ENCODE measurements at places on chromosomes 12 and 14.

GRCh38 chr14:79554816-79555215 lies 656.5 kb downstream of the DIO2 start:
- DNase-seq, result no peak

DNA sequence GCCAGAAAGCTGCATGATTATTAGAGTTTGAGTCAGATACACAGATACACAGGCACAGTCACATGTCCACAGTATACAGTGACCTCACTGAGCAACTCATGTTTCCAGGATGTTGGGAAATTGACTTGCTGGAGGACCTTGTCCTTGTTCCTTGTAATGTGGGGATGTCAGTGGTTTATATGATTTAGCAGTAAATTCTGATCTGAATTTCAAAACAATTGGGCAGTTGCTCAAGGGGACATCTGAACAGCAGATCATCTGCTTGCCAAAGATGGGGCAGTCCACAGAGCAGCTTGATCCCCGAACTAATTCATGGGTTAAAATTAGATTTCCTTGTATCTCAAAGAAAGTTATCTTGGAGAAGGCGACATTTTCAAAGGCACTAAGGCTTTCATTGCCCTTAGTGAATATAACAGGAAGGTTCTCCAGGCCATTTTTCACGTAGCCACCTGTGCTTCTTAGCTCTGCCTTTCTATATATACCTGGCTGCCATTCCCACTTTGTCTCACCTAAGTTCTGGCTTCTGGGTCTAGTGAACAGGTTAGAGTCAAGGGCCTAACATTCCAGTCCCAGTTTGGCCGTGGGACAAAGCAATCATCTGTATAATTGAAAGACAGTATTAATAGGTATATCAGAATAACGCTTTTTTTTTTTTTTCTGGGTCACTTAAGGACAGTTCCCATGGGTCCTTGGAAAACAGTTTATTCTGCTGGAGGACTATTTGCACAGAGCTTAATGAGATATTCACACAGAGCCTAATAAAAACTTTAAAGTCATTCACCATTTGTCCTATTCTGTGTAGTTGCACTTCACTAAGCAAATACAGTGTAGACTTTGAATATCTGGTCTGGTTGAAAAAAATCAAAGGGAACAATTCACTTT lies 64.9 kb upstream of the STRN3 start:
- DNase-seq, result no peak

GRCh38 chr12:102300824-102301461 lies 103.3 kb upstream of the PMCH start:
- DNase-seq, result no peak

GRCh38 chr14:87935081-87935828 lies 57.7 kb downstream of the GALC start:
- no peak for DNase-seq

DNA sequence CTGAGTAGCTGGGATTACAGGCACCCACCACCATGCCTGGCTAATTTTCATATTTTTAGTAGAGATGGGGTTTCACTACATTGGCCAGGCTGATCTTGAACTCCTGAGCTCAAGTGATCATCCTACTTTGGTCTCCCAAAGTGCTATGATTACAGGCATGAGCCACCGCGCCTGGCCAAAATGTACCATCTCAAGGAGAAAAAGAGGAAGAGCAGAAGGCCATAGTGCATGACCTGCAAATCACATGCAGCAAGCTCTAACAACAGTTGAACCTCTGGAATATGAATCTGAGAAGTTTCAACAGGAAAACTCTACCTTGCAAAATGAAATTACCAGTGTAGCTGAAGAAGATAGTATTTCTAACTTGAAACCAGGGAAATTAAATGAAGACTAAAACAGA lies 17.1 kb upstream of the SERPINA1 start:
- DNase-seq, result no peak

DNA sequence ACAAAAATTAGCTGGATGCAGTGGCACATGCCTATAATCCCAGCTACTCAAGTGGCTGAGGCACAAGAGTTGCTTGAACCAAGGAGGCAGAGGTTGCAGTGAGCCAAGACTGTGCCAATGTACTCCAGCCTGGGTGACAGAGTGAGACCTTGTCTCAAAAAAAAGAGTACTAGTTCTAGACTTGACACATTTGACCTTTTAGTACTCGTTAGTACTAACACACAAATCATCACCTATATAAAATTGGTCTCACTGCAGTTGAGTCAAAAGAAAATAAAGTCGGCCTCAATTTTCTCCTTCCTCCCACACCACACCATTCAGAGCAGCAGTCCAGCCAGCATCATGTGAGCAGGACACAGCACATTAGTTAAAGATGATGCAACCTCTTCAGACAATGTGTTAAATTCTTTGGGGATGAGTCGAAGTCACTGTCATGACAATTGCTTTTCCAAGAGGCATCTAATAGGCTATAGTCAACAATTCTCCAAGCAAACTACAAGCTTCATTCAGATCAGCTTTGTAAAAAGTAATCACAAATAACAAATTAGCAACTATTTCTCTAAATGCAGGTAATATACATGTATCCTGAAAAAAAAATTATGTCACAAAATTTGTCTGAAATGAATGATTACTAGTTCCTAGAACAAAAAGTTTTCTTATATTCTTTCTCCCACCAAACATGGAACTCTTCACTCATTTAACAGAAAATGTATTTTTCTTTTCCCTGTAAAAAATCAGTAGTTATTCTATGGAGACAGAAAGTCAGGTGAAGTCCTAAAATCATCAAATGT lies 55.6 kb downstream of the CLIP1 start:
- DNase-seq, result no peak

DNA sequence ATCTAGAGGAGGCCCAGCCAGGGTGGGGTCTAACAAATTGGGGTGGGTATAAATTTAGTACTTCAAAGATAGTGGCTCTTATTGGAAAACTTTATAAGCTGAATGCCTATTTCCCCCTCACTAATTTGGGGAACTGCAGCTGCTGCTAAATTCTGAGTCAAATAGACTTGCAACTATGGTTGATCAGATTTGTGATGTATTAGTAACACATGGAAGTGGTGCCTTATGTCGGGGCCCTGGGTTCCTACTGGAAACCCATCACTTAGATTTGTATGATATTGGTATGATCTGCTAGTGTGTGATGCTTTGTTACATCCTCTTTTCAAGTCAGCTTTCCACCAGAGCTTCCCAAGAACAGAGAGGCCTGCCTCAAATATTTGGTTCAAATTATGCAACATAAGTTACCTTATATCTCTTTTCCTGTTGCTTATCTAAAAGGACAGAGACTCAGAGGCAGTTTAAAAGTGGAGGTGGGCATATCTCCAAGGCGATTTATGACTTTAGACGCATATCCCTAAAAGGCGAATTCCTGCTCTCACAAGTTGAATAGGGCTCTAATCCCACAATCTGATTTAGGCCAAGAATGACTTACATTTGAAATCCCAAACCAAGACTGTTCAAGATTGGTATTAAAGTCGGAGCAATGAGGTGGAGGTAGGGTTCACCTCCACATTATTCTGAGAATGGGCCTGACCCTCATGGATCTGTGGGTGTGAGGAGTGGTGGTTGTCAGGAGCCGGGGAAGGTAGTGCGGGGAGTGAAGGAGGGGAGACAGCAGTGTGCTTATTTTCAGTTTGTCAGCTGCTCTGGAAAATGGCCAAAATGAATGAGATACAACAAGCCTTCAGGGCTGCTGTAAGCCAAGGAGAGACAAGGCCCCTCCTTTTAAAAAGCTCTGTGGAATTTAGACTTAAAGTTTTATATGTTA lies 425.8 kb downstream of the RAD51B start:
- DNase-seq, result no peak

GRCh38 chr14:54500744-54501143 lies 9.0 kb upstream of the CGRRF1 start:
- no peak for DNase-seq

DNA sequence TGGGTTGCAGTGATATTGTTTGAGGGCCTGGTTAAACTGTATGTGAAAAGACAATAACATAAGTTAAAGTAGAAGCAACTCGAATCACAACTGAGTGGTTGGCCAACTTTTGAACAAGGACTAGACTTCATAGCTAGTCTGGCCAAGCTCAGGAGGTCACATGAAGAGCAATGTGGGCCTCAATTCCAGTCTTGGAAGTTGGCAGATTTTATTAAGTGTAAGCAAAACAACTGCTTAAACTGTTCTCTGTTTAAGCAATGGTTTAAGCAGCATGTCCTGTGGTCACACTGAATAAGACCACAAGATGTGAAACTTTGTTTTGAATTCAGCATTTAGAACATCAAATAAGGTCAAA lies 100.4 kb downstream of the TMTC3 start:
- no peak for DNase-seq

- no peak for DNase-seq
Observed at GRCh38 chr12:49920241-49920914, 16.7 kb upstream of the FAIM2 start.

DNA sequence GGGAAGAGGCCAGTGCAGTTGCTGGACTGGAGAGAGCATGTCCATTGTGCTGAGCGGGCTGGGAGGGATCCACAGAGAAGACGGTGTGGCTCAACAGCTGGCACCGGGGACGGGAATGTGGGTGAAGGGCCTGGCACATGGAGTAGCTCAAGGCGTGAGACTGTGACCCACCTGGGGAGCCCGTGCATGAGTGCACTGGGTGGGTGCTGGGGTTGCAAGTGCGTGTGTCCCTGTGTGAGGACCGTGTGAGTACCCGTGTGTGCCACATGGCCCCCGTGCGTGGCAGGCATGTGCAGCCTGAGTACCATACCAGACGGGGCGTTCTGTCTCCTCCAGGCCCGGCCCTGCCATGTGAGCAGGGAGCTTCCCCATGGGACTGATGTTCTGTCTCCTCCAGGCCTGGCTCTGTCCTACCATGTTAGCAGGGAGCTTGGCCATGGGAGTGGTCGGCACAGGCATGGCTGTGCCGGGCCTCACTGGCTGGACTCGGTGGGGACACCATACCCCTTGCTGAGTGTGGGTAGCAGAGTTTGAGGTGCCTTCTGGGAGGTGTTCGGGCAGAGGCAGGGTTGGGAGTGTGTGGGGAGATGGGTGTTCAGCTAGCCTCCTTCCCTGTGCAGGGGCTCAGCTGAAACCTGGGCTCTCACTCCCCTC lies 234.4 kb downstream of the TMEM121 start:
- DNase-seq, result no peak

DNA sequence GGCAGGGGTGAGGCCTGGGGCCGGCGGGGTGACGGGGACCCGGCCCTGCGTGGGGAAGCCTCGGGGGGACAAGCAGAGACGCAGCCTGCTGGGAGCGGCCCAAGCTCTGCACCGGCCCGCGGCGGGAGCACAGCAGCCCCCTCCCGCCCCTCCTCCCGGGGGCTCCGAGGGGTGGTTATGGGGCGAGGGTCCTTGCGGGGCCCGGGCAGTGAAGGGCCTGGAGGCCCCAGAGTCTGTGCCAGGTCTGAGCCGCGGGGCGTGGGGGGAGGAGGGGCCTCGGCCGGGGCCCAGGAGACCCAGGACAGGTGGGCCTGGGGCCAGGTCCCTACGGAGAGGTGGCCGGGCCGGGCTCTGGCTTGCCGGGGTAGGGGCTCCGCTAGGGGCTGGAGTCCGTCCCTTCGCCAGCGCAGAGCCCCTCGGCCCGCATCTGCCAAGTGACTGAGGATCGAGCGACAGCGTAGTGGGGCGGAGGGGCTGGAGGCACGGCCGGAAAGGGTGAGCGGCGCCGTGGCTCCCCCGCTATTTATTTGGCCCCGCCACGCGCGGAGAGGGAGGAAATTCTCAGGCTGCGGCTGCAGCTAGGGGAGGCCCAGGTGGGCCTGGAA lies 495 bp downstream of the TMEM121 start:
- DNase-seq, result no peak

DNA sequence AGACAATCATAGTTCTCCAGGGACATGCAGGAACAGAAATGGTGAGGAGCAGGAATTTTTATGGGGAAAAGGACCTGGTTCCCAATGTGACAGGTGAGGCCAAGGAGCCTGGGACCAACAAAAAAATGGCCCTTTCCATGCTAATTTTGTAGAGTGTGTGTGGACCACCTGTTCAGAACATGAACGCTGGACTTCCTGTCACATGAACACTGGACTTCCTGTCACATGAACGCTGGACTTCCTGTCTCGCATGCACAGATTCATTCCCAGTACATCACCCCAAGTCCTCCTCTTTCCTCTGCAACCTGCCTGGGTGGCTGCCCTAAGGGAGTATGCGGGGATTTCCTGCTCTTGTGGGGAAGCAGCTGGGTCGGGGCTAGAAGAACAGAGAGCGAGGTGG lies 10.1 kb downstream of the FGF6 start:
- no peak for DNase-seq

DNA sequence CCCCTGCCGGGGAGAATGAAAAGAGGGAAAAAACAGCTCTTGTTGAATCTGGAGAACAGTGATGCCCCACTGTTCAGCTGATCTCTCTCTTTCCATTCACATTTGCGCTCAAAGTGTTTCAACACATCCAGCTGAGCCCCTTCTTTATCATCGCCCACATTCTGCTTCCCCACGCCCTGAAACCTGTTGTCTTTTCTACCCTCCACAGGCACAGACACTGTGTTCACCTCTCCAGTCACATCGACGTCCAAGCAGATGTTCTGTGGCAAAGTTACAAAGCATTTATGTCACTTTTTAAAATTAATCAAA lies 338.7 kb downstream of the EGLN3 start:
- DNase-seq, result no peak

DNA sequence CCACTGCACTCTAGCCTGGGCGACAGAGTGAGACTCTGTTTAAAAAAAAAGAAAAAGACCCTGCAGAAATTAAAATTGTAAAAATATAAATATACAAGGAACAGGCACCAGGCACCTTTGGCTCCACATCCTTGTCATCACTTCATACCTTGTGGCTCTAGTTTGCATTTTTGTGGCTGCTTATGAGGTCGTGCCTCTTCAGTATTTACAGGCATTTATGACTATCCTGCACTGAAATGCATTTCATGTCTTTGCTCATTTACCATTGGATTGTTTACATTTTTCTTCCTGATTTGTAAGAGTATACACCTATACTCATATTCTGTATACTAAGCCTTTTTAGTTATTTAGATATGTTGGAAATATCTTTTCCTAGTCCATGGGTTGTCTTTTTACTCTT lies 20.1 kb downstream of the BICD1 start:
- no peak for DNase-seq

- DNase-seq, result peak; percentile 58
Observed at GRCh38 chr14:92613008-92613658, 99.6 kb downstream of the RIN3 start.

DNA sequence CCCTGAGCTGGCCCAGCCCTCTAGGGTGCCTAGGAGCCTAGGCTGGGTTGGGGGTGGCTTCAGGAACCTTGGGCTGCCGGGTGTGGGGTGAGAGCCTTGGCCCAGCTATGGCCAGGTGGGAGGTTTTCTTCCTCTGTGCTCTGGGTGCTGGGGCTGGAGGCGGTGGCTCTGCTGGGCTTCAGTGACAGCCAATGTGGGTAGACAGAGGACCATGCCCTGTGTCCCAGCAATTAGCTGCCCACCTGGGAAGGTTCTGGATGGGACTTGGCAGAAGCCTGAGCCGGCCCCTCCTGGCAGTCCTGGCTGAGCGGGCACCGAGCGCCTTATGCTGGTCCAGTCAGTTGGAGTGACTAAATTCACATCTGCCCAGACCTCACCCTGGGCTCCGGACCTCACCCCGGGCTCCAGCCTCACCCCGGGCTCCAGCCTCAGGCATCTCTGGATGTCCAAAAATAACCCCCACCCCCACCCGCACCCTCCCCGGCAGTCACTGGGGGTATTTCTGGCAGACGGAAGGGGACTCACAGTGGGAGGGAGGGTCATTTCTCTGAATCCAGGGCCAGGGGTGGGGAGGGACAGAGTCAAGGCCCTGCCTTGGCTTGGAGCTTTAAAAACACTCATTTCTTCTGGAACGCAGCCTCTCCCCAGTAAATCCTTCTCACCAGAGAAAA lies 46.9 kb downstream of the CYP46A1 start:
- no peak for DNase-seq

Data from stimulated activated CD4-positive, alpha-beta T cell treated with anti-CD3 and anti-CD28 coated beads, TNF-alpha, amount 100 ng/mL, for 48 hours (primary cell).